LHCN-M2 (cell line): ENCODE measurements at places on chromosomes 3 and 15. TPM values are rescaled to one million over a fixed set of nuclear protein-coding genes. Genes with fewer than 3 reads are reported as not detected.

GRCh38 chr3:145197051-145197820 lies 963.7 kb downstream of the PLOD2 start:
- DNase-seq = no peak

DNA sequence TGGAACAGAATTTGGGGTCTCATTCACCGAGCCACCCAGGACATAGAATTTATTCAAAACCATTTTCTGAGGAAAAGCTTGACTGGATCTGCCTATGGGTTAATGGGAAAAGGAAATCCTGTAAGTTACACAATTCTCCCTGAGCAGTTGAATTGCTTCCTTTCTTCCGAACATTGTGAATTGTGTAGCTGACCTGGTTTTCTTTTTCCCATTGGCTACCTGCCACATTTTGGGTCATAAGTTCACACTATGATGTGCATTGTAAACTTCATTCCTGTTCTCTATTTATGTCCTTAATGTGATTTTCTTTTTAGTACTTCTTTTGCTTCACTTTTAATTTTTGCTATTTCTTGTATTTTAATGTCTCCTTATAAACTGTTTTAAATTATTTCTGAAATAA lies 386.0 kb upstream of the LRRC3B start:
- no peak for DNase-seq

DNA sequence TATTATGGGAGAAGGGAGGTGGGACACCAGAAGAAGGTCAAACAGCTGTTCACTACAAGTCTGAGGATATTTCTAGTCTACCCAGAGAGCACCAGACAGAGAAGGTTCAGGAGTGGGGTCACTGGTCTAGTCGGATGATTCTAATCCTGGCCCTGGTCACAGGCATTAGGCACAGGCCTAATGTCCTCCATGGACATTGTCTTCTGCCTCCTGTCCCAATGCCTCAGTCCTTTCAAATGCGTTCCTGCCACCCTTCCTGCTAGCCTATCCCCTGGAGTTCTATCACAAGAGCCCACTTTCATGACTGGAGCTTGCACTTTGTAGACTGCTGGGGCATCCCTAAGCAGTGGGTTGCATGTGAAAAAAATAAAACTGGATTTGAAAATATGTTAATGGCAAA lies 83.9 kb upstream of the PFN2 start:
- DNase-seq = no peak

DNA sequence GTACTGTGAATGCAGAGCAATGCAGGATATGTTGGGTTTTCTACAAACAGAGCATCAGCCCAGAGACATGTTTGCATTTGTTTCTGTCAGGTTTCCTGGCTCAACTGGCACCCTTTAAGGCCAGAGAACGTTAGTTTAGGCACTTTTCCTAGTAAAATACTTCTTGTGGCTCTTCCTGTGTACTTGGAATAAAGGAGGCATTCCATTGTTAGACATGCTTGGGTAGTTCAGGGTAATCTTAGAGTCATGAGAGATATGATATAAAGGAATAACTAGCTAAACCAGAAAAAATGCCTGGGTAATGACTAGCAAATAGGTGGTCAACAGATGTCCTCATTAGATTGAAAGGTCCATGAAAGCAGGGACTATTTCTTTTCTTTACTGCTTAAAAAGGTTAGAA lies 60.4 kb upstream of the RBM5 start:
- DNase-seq = peak; percentile 33

- DNase-seq = no peak
These were observed 30.5 kb downstream of the CA12 start for GRCh38 chr15:63351170-63351569.

IGSF11 gene
- not detected in 2 replicates for total RNA-seq
